ENCODE measurements at places on chromosomes 11 and 22. TPM values are rescaled to one million over a fixed set of nuclear protein-coding genes. Genes with fewer than 3 reads are reported as not detected.
A peak's percentile ranks its signal among the peaks of the same experiment; 100 is the strongest.

DNA sequence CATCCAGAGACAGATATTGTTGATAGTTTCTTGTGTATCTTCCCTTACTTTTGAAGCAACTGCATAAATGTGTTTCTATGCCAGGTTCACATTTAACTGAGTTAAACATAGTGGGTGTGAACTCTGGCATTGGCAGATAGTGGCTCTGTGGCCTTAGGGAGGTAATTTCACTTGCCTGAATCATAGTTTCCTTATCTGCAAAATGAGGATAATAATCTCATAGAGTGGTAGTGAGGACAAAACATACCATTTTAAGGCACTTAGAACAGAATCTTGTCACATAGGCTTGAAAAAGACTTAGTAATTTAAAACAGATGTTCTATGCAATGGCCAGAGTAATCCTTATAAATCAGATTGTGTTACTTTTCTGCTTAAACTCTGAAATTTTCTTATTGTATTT is 56.4 kb upstream of the SYN3 start:
- no peak overlapping the region for H3K4me3 ChIP-seq
- no peak for DNase-seq
- H3K4me1 ChIP-seq, result peaks cover 5% of the 10 kb centered on the region
- no peaks in the 10 kb centered on the region for H3K27me3 ChIP-seq
- H3K27ac ChIP-seq, result no peak overlapping the region

DNA sequence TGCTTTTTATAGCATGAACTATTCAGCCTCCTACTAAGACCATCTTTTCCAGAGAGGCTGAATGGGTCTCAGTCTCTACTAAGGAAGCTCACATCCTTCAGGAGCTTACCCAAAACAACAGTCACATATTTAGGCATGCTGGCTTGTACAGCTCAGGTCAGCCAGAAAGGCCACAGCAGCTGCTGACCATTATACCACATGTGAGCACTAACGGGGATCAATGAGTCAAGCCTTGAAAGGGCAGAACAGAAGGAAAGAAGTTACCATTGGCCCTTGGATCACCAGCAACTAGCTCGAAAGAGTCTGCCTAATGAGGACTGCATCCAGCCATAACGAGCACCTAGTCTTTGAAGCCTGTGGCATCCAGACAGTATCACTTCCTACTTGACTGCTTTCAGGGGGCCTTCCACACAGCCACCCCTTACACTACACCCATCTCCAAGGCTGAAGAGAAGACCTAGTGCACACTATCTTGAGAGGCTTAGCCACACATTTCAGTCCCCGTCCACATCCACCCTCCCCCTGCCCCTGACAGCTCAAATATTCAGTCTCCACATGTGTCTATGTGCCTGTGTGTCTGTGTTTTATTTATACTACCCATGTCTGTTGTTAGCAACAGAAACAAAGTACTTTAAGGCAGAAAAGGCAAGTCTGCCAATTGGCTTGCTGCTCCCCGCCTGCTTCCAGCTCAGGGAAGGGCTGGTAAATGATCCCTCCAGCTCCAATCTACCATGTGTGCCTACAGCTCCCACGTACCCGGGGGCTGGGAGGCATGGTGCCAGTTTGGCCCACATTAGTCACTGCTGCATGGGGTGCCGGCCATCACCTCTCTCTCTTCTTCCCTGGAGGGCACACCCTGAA is 95.5 kb downstream of the RPL27A start:
- H3K4me1 ChIP-seq, result peaks cover 3% of the 10 kb centered on the region
- peaks cover 18% of the 10 kb centered on the region for H3K27me3 ChIP-seq
- no peak for DNase-seq
- no peaks in the 10 kb centered on the region for H3K36me3 ChIP-seq
- no peak overlapping the region for H3K4me3 ChIP-seq

Gene MYO18B
- total RNA-seq, result 3.4 TPM

DNA sequence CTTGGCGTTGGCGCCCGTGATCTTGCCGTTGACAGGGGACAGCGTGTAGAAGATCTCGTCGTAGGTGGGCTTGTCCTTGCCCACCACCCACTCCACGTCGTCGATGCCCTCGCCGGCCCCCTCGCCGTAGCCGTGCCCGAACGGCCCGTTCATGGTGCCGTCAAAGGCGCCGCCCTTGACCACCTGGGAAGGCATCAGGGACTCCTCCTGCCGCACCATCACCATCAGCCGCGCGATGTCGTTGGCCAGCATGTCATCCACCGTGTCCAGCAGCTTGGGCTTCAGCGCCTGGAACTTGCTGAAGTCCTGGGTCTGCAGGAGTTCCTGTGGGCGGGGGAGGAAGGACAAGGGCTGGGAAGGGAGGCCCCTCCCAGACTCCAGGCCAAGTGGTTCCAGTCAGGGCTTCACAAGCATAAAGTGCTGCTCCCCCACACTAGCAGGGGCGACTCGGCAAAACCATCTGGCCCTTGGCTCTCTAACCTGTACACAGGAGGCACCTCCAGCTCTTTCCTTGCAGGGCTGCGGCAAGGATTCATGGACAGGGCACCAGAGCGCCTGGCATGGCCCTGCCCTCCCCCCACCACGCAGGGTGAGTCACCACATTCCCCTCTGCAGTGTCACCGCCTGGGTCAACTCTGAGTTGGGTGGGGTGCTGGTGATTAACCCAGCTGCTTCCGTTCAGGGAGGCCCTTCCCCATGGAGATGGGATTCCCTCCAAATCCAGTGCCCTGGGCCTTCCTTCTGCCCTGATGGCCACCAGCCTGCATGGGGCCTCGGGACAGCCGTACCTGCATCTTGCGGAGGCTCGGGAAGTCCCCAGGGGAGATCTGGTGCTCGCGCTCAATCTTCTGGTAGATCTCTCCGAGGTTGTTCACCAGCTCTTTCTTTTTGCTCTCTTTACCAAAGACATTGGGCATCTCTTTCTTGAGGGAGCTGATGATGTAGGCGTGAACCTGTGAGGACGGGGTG is 10.4 kb upstream of the CDC42BPG start:
- no peaks in the 10 kb centered on the region for H3K27me3 ChIP-seq
- peaks cover 25% of the 10 kb centered on the region for H3K36me3 ChIP-seq
- H3K4me1 ChIP-seq, result peaks cover 68% of the 10 kb centered on the region
- H3K27ac ChIP-seq, result peak overlapping the region; percentile 63

Gene SERPING1
- 0.45 TPM for total RNA-seq

GRCh38 chr11:78138694-78139421 is 568 bp downstream of the ALG8 start:
- H3K4me3 ChIP-seq, result peak overlapping the region; percentile 93
- H3K36me3 ChIP-seq, result peaks cover 40% of the 10 kb centered on the region
- no peak for DNase-seq
- peaks cover 42% of the 10 kb centered on the region for H3K4me1 ChIP-seq
- peak overlapping the region; percentile 92 for H3K27ac ChIP-seq

GRCh38 chr22:34475886-34476285 is 555.6 kb upstream of the LARGE1 start:
- DNase-seq, result no peak
- no peaks in the 10 kb centered on the region for H3K4me1 ChIP-seq
- H3K4me3 ChIP-seq, result no peak overlapping the region

DNA sequence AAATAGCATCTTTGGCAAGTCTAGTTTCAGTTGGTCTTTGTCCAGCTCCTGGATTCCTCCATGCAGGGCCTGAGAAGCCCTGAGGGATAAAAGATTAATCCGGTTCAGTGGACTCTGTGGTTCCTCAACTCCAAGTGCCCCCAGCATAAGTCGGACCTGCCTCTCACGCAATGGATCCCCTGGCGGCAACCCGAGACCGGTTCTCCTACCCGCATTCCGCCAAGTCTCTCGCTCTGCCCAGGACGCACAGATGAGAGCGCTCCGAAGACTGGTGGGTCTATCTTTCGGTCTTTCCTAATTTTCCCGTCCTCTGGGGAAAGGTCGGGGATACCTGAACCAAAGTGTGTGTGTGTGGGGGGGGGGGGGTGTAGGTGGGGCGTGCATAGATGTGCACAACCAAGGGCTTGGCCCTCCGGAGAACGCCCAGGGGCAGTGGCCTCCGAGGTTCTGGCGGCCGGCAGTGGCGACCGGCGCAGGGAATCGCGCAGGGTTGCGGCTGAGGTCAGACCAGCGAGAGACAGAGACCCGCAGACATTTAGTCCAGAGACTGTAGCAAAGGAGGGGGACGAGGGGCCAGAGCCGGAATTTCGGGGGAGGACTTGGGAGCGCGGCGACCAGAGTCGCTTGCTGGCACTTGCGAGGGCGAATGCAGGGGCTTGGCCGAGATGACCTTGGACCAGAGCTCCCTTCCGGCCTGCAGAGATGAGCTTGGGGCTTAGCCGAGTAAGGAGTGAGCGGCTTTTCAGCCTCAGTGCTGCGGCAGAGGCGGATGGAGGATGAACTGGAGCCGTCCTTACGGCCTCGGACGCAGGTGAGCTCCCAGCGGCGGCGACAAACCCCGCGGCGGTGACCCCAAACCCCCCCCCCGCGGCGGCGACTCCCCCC is 712 bp upstream of the SLC2A11 start:
- peak overlapping the region; percentile 81 for H3K4me3 ChIP-seq
- H3K27me3 ChIP-seq, result peaks cover 12% of the 10 kb centered on the region
- no peaks in the 10 kb centered on the region for H3K36me3 ChIP-seq
- peak; percentile 54 for DNase-seq
- peaks cover 12% of the 10 kb centered on the region for H3K4me1 ChIP-seq

DNA sequence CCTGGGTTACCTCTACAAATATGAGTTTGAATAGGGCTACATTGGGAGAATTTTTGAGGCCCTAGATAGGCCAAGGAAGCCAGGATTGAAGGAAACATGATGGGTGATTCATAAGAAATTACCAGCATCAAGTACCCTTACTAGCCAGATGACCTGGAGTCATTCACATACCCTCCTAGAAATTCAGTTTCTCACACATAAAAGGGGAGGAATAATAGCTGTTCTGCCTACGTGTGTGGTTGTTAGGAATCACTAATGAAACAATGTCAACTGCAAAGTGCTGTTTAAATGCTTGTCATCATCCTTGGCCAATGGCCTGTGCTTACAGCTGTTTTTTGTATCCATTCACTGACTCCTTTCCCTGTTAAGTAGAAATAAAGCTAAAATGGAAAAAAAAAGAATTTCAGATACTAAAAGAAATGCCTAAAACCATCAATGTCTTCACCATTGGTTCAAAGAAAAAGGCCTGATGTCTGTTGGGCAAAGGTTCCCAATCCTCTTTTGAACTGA is 114.4 kb downstream of the NCAM1 start:
- H3K4me3 ChIP-seq, result no peak overlapping the region
- H3K4me1 ChIP-seq, result no peaks in the 10 kb centered on the region
- H3K27me3 ChIP-seq, result peaks cover 2% of the 10 kb centered on the region
- no peak overlapping the region for H3K27ac ChIP-seq
- H3K36me3 ChIP-seq, result no peaks in the 10 kb centered on the region

GRCh38 chr11:9528573-9529333 is 44.7 kb upstream of the WEE1 start:
- no peak for DNase-seq
- H3K4me1 ChIP-seq, result no peaks in the 10 kb centered on the region
- H3K27ac ChIP-seq, result no peak overlapping the region
- peaks cover 6% of the 10 kb centered on the region for H3K36me3 ChIP-seq
- H3K27me3 ChIP-seq, result no peaks in the 10 kb centered on the region

Gene KCNJ11
- total RNA-seq, result 1.8 TPM
